ENCODE measurements at places on chromosomes 12 and 14.

GRCh38 chr12:124625867-124626675, 58.7 kb upstream of the NCOR2 start:
- peak; percentile 67 for DNase-seq

GRCh38 chr12:114440270-114441038, 34.5 kb upstream of the TBX5 start:
- DNase-seq: peak; percentile 85

GRCh38 chr14:76509311-76509710, 133.4 kb downstream of the ESRRB start:
- peak; percentile 62 for DNase-seq

- DNase-seq: peak; percentile 47
These were observed 8.2 kb downstream of the SIX1 start for GRCh38 chr14:60640859-60641741.

- peak; percentile 25 for DNase-seq
These were observed 19.0 kb downstream of the NINJ2 start for GRCh38 chr12:644303-644639.

DNA sequence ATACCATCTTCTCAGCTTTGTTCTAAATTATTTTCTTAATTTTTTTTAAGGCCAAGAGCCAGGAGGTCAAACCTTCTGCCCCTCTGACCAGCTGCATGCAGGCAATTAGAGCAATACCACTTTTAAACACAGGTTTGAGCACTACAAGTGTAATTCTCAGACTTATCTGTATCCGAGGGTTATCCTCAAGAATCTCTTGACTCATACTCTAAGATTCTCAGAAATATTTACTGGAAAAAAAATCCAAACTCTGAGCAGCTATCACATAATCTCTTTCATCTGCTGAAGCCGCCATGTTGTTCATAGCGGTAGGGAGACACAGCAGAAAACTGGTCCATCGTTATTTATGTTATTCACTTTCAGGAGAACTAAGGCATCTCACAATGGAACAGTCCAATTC, 27.4 kb upstream of the PTHLH start:
- DNase-seq: no peak

GRCh38 chr14:102920998-102921304, 1.5 kb upstream of the AMN start:
- DNase-seq: no peak

DNA sequence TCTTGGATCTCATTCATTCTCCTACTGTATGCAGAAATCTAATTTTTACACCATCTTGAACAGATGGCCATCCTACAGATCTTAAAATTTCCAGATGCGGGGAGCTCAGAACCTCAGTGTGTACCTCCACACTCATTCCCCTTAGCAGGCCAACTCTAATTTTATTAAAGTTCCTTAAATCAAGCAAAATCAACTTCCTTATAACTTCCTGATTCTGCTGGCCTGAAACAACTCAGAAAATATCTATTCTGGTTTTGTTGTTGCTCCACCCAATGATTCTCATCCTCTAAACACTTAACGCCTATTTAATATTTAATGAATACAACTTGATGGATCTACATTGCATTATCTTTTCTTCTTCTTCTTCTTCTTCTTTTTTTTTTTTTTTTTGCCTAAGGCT, 3.1 kb downstream of the EMP1 start:
- DNase-seq: no peak

DNA sequence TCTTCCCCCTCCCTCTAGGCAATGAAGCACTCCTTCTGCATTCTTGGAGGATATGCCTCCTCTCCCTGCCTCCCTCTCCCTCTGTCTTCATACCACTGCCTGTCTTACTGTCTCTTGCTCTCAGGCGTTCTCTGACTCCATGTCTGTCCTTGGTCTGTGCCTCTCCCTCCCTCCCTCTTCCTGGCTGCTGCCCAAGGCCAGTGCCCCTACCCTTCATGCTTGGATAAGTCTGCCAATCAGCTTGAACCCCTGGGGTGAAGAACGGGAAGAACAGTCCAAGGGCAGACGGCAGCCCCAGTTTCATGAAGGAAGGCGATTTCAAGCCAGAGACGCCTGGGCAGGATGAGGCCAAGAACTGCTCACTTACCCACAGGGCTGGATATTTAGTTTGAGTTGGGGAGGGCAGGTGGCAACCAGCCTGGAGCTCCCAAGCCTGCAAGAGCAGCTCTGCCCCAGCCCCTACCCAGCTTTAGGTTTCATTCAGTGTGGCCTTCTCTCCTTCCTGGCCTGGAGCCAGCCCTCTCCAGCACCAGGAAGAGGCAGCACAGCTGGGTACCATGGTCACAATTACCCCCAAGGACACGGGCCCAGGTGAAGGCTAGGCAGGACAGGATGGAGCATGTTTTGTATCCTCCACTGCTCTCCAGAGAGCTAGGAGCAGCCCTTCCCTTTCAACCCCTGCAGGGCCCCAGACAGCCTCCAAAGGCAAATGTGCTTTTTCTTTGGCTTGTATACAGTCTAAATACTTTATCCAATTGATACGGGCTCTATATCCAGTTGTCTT, 35.8 kb upstream of the LTBP2 start:
- peak; percentile 53 for DNase-seq

DNA sequence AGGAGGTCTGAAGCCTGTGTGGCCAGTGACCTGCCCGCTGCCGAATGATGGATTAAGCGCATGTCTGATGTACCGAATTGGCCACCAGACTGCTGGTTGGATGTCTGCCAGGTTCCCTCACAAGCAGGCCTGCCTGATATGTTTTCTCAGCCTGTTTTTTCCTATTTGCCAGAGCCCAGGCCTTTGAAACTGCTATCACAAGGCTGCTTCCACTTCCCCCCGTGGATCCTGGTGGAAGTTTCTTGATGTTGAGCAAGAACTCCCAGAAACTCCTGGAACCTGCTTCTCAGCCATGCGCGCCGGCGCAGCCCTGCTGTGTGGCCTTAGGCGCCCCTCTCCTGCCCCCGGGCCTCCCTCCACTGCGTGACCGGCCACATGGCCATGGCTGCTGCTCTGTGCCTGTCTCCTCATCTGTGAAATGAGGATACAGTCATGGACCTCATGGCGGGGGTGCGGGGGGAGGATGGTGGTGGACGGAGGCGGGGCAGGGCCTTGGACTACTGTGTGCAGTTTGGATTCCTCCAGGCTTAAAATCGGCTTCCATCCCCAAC, 56.6 kb downstream of the CALM1 start:
- DNase-seq: no peak

DNA sequence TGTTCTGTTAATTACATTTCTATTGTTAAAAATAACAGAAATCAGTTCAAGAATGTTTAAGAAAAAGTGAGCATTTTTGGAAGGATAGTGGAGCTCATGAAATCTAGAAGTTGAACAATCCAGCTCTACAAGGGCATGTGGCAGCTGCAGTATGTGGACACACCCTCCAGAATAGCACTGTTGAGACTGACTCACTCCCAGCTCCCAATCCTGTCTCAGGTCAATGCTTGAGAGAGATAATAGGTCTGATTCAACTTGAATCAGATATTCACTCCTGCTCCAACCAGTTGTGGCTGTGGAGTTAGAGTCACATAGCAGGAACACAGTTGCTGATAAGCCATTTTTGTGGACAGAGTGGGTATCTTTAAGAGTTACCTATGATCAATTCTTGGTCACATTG, 113.0 kb upstream of the NTF3 start:
- no peak for DNase-seq

DNA sequence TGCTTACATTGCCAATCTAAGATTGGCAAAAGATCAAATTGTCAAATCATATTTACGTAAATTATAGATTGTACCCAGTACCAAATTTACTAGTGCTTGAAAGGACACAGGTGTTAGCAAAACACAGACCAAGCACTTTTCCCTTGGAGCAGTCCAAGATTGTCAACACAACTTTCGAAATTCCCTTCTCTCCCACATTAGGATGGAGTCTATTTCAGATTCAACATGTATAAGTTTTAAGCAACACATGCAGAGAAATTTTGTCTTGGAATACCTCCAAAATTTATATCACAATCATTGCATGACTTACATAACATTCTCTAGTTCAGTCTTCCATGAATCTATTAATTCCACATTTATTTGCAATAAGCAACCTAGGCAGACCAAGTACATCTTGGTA, 74.9 kb upstream of the SLCO1C1 start:
- no peak for DNase-seq

GRCh38 chr12:126895951-126896913, 1370.7 kb upstream of the TMEM132C start:
- no peak for DNase-seq

DNA sequence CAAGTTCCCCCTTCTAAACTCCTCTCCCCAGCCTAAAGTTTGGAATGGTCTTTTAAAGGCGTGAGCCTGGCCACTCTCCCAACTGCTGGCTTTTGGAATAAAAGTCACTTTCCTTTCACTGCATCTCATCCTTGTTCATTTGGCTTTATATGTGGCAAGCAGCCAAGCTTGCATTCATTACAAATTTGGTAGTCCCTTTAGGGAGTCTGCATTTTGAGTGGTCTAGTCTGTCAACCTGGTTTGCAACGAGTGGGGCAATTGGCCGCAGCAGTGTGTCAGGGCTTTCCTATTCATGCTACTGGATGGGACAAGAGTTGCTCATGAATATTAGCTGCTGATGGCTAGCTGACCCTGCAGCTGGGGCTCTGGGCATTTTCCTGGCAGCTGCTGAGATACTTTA, 57.0 kb downstream of the CATSPERB start:
- no peak for DNase-seq

- DNase-seq: peak; percentile 63
These were observed 25.9 kb downstream of the MMP17 start for GRCh38 chr12:131853832-131854797.

- no peak for DNase-seq
These were observed 66.5 kb downstream of the ATF7IP start for GRCh38 chr12:14431975-14432374.

DNA sequence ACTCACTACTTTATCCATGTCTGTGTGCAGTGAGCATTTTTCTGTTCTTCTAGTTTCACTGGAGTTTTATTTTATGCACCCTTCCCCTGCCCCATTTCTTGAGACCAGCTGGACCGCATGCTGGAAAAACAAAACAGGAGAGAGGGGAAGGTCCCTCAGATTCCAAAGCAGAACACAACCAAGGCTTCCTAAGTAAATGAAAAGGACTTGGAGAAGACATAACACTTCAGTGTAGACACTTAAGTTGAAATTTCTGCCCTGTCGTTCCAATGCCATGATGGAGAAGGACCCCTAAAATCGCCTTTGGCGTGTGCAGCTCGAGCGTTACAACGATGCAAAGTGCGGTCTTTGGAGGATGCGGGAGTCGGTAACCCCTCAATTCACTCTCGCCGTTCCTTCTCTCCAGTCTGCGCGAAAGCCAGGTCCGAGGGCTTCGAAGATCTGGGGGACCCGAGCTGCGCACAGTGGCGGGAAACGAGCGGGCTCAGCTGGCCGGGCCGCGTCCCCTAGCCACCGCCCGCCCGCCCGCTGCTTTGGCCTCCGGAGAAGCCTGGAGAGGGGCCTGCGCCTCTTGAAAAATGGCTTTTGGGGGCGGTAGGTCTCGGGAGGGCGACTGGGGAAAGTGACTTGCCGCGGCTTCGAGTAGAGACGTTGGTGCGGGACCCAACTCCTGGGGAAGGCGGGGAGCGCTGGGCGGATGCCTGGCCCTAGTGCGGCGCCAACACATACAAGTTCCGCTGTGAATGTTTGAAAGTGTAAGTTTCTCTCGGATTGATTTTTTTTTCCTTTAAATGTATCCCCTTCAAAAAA, 11.2 kb upstream of the HOXC13 start:
- DNase-seq: peak; percentile 71

DNA sequence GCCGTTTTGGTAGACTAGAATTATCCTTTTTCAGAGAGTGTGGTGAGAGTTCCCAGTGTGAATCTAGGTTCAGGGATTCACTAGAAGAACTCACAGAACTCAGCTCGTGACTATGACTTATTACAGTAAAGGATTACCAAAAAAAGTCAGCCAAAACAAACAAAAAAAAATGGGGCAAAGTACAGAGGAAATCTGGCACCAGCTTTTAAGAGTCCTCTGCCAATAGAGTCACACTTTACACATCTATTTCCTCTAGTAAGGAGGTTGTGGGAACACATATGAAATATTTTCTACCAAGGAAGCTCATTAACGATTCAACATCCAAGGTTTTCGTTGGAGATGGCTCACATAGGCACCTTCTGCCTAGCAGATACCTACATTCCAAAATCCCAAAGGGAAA, 28.2 kb downstream of the TSPAN19 start:
- no peak for DNase-seq

- DNase-seq: no peak
These were observed 1.3 kb upstream of the TMEM233 start for GRCh38 chr12:119592232-119592631.

- DNase-seq: no peak
These were observed 98.1 kb downstream of the GAS2L3 start for GRCh38 chr12:100671396-100672074.

All from endodermal cell (in vitro differentiated cells).